ENCODE measurements at places on chromosomes 13 and 19. TPM values are rescaled to one million over a fixed set of nuclear protein-coding genes. Genes with fewer than 3 reads are reported as not detected.

The KLK12 gene
- total RNA-seq = not detected

The ZNF611 gene
- total RNA-seq = 13.1 TPM

DNA sequence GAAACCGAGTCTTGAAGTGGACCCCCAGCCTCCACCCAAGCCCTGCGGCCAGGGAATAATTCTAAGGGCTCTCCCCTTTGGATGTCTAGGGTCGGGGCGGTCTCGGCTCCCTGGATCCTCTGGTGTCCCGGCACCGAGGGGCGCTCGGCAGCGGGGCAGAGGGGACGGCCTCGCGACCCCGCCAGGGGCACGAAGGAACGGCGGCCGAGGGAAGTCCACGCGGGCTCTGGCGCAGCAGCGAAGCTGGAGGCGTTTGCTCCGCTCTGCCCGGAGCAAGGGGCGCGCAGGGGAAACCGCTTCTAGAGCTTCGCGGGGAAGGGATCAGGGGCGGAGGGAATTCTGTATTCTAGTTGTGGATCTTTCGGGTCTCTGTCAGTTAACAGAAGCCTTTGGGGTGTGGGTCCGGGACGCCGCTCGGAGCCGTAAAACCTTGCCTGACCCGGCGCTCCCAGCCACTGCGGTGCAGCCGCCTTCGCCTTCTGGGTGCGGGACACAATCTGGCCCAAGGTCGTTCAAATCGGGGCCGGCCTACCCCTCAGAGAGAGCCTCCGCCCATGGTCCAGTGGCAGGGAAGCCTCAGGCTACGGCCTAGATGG, 118.2 kb downstream of the KCNRG start:
- peaks cover 21% of the 10 kb centered on the region for H3K4me1 ChIP-seq
- H3K36me3 ChIP-seq = no peaks in the 10 kb centered on the region
- H3K27me3 ChIP-seq = peaks cover 9% of the 10 kb centered on the region
- no peak overlapping the region for H3K4me3 ChIP-seq
- H3K27ac ChIP-seq = no peak overlapping the region
- no peak for DNase-seq

- H3K4me3 ChIP-seq = peak overlapping the region; percentile 99
- DNase-seq = no peak
- H3K27ac ChIP-seq = no peak overlapping the region
- H3K36me3 ChIP-seq = peaks cover 32% of the 10 kb centered on the region
- peaks cover 27% of the 10 kb centered on the region for H3K4me1 ChIP-seq
- no peaks in the 10 kb centered on the region for H3K27me3 ChIP-seq
Observed at GRCh38 chr19:55676889-55677505, 2.0 kb downstream of the EPN1 start.

Measured in ascending aorta (tissue), 2 donors.